Glomerular endothelial cell (primary cell): ENCODE measurements at places on chromosomes 5 and 9.

- no peak for DNase-seq
Measured at GRCh38 chr5:77936365-77936693, 160.2 kb upstream of the TBCA start.

DNA sequence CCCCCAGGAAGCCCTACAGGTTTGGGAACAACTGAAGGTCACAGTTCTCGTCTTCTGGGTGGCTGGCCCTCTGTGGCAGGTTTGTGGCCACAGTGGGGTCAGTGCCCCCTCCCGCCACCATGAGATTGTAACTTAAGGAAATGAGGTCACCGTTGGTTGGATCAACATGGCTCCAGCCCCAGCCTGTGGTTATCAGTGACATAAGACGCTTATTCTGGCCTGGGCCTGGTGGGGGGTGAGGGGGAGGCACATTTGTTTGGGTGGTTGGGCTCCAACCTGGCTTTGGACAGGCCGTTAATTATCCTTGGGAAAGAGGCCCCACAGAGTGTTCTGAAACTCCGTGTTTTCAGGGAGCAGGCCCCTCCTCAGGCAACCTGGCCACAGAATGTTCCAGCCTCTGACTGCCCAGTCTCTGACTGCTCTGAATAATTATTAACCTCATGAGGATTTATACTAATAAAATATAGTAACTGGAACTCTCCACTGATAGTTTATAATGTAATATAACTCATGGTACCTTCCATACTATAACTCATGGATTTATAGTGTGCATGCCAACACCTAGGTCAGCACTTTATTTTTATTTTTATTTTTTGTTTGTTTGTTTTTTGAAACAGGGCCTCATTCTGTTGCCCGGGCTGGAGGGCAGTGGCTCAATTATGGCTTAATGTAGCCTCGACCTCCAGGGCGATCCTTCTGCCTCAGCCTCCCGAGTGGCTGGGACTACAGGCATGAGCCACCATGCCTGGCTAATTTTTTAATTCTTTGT, 58.0 kb upstream of the RPL26L1 start:
- DNase-seq, result no peak

GRCh38 chr5:157236423-157236822, 29.5 kb upstream of the CYFIP2 start:
- DNase-seq, result no peak

GRCh38 chr5:157343842-157344790, 78.2 kb downstream of the CYFIP2 start:
- DNase-seq, result no peak

DNA sequence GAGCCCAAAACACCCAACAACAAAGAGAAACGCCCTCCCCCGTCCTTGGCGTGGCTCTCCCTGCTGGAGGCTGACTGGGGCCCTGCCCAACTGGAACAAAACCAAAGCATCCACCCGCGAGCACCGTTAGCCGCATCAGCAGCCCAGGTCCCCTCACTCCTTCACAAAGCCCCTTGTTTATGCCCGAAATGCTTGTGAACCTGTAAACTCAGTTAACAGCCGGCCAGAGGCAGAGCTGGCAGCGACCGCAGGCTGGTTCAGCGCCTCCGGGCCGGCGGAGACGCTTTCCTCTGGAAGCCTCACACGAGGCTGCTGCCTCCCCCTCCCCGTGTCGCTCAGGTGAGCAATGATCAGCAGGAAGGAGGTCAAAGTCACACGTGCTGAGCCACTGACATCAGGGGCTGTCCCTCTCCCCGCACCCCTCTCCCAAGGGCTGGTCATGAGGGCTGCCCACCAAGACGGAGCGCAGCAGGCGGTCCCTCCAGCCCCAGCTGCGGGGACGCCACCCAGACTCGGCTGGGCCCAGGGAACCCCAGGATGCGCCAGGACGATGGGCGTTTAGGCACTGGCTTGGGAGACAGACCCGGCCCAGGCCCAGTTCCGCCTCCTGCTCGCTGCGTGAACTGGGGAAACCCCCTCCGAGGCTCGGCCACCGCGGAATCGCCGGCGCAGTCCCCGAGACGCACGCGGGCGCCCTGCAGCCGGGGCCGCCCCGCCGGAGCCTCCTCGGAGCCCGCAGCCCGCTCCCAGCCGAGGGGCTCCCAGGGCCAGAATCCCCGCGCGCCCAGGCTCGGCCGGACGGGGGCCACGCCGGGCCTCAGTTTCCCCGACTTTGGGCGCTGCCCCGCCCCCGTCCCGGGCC, 563 bp downstream of the SNAPC4 start:
- DNase-seq, result no peak

GRCh38 chr5:141778683-141779082, 96.7 kb upstream of the ARAP3 start:
- DNase-seq, result no peak

DNA sequence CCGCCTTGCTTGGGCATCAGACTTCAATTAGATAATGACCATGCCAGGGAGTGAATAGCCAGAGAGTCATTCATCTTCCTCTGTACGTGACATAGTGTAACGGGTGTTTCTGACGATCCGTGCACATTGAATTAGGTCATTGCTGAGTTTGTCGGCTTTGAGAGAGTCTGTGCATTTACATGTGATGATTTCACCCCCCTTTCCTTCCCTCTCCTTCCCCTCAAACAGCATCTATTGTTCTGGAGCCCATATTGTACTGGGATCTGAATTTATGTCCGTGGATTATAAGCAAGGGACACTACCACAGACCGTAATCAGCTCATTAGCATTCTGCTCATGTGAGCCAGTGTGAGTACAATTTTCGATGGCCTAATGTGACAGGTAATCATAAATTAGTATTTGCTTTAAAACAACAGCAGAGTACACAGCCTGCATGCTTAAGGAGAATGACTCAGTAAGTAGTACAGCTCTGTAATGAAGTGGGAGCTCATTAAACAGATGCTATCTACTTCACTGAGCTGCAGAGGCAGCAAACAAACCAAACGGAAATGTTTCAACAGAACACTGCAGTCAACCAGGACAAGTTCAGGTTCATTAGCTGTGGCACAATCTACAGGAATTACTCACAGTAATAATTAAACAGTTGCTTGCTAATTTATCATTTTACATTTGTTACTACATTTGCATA, 302.1 kb downstream of the CSNK1G3 start:
- DNase-seq, result peak; percentile 31

DNA sequence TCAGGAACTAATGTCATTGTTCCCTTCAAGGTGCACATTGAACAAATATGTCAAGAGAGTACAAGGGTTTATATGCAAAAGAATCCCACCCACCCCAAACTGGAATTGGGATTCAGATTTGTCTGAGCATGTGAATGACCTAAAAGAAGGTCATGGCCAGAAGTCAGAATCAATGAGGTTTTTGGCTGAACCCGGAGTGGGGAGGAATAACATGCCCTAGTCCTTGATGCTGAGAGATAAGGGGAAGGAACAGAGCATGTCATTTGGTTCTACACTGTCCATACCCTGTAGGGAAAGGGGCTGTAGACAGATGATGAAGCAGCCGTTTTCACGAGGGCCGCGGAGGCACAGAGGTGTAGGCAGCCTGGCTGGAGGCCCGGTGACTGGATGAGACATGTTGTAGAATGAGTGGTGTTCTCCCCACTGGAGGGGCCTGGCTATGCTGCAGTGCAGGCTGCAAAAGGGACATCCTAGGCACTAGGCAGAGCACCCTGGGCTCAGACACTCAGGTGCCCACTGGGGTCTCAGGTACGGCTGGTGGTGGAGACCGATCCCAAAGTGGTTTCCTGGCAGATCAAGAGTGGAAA, 65.9 kb downstream of the ZFAND5 start:
- no peak for DNase-seq

DNA sequence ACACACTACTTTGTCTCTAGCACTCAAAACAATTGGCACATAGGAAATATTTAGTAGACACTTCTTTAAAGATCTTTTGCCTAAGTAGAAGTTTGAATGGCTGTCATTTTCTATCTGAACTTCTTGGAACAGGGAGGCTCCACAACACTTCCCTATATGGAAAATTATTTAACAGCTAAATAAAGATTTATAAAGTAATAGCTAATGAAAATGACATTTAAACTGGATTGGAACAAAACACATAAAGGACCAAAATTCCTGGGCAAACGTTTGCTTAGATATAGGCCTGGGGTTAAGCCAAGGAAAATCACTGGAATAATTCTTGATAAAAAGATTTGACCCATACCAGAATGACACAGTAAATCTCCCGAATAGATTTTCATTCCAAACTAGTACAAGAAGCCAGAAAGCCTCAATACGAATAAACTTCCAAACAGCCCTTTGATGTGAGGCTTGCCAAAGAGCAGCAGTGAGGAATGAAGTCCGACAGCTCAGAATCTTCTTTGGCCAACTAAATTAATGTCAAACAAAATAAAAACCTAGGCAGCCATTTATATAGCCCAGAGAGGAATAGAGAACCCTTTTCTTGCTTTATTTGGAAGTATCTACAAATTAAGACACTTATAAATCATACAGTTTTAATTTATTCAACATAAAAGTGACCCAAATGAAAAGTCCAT, 20.3 kb upstream of the RNF180 start:
- DNase-seq, result no peak

- DNase-seq, result no peak
Measured at GRCh38 chr5:90386099-90386710, 23.4 kb downstream of the CETN3 start.

DNA sequence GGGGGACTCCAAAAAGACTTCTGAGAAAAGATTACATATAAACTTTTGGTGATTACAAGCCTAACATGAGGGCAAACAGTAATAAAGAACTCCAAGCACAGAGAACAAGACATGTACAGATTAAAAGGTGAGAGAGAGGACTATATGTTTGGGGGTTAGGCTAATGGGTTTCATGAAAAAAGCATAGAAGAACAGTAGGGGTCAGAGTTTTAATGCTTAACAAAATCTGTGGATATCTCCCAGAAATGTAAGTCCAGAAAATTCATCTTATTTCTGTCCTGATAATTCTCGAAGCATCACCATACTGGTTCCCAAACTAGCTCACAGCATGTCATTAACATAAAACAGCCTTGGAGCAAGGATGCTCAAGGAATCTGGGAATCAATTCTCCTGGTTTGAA, 137.2 kb downstream of the ARRDC3 start:
- DNase-seq, result no peak

DNA sequence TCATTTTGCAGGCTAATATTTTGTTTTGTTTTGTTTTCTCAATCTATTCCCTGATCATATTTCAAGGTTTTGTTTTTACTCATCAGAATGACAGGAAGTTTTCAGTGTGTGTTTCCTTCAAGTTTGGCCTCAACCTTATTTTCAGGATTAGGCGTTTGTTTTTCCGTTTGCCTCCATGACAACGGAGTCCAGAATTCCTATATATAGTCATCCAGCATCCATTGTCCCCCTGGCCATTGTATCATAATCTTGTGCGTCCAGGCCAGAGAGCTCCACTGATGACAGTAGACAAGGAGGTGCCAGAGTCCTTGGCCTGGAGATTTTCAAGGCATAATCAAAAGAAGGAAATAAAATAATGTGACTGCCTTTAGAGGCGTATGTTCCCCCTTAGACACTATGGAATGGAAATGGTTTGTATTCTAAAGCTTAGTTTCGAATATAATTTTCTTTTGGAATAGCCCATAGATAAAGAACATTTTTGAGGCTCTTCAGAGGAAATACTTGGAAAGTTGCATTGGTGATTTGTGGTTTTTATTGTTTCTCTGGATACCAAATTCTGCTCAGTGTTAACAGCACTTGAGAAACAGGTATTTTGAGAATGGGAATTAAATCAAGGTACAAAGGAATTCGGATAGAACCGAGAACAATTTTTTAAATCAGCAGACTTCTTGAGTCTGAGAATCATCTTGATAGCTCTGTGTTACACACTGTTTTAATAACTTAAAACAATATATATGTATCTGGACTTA, 99.8 kb downstream of the ZNF462 start:
- peak; percentile 87 for DNase-seq

DNA sequence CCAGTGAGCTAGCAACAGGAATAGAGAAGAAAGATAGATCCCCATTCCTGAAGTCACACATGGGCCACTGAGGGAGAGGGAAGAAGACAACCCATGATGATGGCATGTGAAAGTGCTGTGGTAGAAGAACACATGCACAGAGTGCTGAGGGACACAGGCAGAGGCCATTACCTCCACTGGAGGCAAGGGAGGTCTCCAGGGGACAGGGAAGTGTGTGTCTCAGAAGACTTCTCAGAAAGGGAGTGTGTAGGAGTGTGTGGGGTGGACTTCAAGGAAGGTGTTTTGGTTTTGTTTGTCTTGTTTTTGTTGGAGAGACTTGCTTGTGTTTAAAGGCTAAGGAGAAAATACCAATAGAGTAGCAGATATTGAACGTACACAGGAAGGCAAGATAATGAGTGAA, 77.0 kb upstream of the SMARCA2 start:
- DNase-seq, result no peak

- DNase-seq, result no peak
Measured at GRCh38 chr9:12759761-12760160, 15.1 kb upstream of the LURAP1L start.

DNA sequence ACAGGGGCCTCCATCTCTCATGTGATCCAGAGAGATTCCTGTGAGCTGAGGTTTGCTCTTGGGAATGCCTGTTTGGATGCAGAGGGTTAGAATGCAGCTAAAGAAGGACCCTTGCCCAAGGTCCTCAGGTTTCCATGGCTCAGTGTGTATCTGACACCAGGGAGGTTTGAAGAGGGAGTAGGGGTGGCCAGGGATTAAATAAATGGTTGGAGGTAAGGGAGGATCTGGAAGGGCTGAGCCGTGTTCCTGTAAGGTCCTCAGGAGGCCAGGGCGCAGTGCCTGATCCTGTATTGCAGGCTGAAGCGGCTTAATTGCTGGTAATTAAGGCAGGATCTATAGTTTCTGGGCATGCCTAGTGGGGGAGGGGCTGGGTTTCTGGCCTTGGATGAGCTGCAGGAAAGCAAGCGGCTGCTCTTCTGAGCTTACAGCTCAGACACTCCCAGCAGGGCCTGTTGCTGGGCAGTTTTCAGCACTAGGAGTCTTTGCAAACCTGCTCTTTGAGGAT, 41.5 kb upstream of the MAP1B start:
- DNase-seq, result no peak

GRCh38 chr5:83184534-83184933, 107.2 kb downstream of the XRCC4 start:
- DNase-seq, result no peak

GRCh38 chr5:32231241-32231640, 57.1 kb upstream of the GOLPH3 start:
- no peak for DNase-seq

- no peak for DNase-seq
Measured at GRCh38 chr5:142740474-142741242, 29.5 kb upstream of the ARHGAP26 start.

- DNase-seq, result no peak
Measured at GRCh38 chr9:27176971-27177370, 67.9 kb downstream of the TEK start.
